Effector memory CD4-positive, alpha-beta T cell (primary cell): ENCODE measurements at places on chromosomes 7 and 10.

- no peak overlapping the region for H3K4me3 ChIP-seq
- H3K27ac ChIP-seq: no peak overlapping the region
- no peaks in the 10 kb centered on the region for H3K4me1 ChIP-seq
- H3K27me3 ChIP-seq: no peaks in the 10 kb centered on the region
Observed at GRCh38 chr7:103996017-103996551, 6.6 kb upstream of the RELN start.

DNA sequence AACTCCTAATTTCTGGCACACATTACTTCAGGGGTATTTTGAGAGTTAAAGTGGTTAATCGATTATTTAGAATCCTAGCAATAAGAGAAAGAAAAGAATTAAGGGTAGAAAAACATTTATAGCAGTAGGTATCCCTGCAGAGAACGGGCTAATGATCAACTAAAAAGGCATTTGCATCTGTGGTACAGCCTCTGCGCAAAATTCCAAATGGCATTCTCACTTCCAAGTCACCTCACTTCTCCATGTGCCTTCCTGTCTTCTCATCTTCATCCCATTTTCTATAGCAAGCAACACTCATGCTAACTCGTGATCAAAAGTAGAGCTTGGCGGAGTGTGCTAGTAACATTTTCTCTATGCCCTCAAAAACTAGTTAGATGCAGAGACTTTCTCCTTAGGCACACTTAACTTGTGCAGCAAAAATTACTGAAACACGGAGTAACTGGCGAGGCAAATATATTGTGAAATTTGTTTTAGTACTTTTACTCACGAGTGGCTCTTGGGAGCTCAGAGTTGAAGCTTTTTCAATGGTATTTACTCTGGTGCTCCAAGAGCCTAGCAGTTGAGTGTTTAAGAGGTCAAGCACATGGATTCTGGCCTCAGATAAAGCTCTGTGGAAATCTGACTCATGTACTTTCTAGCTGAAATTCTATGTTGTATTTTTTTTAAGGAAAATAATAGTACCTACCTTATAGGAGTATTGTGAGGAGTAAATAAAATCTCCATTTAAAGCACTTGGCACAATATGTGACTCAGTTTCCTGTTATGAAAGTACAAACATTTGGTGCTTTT, 65.1 kb downstream of the MET start:
- no peak overlapping the region for H3K27ac ChIP-seq
- H3K4me3 ChIP-seq: no peak overlapping the region
- H3K36me3 ChIP-seq: no peaks in the 10 kb centered on the region
- no peaks in the 10 kb centered on the region for H3K27me3 ChIP-seq
- no peaks in the 10 kb centered on the region for H3K4me1 ChIP-seq

GRCh38 chr7:137081321-137082093, 213.1 kb downstream of the CHRM2 start:
- DNase-seq: no peak
- no peaks in the 10 kb centered on the region for H3K27me3 ChIP-seq
- H3K4me1 ChIP-seq: no peaks in the 10 kb centered on the region
- no peak overlapping the region for H3K27ac ChIP-seq
- no peaks in the 10 kb centered on the region for H3K36me3 ChIP-seq

GRCh38 chr10:121137533-121137932, 286.4 kb downstream of the WDR11 start:
- H3K4me3 ChIP-seq: no peak overlapping the region
- no peaks in the 10 kb centered on the region for H3K27me3 ChIP-seq
- H3K27ac ChIP-seq: no peak overlapping the region

GRCh38 chr7:24715661-24716479, 41.4 kb downstream of the GSDME start:
- no peak overlapping the region for H3K4me3 ChIP-seq
- H3K27me3 ChIP-seq: no peaks in the 10 kb centered on the region
- no peak overlapping the region for H3K27ac ChIP-seq
- no peaks in the 10 kb centered on the region for H3K36me3 ChIP-seq

- H3K27me3 ChIP-seq: no peaks in the 10 kb centered on the region
- DNase-seq: no peak
- no peak overlapping the region for H3K4me3 ChIP-seq
- H3K36me3 ChIP-seq: peaks cover 45% of the 10 kb centered on the region
- H3K4me1 ChIP-seq: no peaks in the 10 kb centered on the region
- no peak overlapping the region for H3K27ac ChIP-seq
Observed at GRCh38 chr7:130867039-130867438, 133.0 kb upstream of the KLF14 start.

- DNase-seq: no peak
- H3K4me1 ChIP-seq: no peaks in the 10 kb centered on the region
- H3K4me3 ChIP-seq: no peak overlapping the region
Observed at GRCh38 chr10:16612115-16612980, 90.7 kb upstream of the C1QL3 start.

GRCh38 chr7:200290-200689, 7.9 kb downstream of the FAM20C start:
- no peaks in the 10 kb centered on the region for H3K4me1 ChIP-seq
- H3K27ac ChIP-seq: no peak overlapping the region
- H3K4me3 ChIP-seq: no peak overlapping the region
- no peak for DNase-seq
- no peaks in the 10 kb centered on the region for H3K27me3 ChIP-seq
- no peaks in the 10 kb centered on the region for H3K36me3 ChIP-seq

DNA sequence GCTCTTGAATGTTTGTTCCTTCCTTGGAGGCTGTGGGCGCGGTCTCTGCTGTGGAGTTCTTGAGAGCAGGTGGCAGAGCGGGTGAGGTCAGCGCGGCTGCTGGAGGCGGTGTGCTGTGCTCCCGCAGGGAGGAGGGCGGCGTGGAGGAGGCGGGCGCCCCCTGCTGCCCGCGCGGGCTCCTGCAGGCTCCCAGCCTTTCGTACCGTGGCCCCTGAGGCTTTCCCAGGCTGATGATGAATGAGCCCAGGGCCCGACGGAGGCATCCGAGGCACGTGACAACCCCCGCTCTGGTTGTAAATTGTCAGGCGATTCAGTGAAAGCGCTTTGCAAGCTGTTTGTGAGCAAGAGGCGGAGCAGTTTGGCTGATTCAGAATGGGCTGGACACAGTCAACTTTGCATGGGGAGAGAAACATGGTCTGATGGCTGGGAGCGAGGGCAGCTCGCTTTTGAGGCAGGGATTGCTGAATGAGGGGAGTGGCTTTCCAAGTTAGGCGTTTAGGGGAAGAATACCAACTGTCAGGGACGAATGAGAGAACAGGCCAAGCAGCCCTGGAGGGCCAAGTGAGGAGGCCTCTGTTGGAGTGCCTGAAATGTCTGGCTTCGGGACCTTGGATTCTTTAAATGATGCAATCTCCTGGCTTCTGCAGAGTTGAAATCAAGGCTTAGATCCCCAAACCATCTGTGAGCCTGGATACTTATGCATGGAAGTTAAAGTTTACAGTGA, 46.6 kb downstream of the CDHR3 start:
- no peak overlapping the region for H3K27ac ChIP-seq
- peaks cover 8% of the 10 kb centered on the region for H3K4me1 ChIP-seq
- H3K27me3 ChIP-seq: no peaks in the 10 kb centered on the region

DNA sequence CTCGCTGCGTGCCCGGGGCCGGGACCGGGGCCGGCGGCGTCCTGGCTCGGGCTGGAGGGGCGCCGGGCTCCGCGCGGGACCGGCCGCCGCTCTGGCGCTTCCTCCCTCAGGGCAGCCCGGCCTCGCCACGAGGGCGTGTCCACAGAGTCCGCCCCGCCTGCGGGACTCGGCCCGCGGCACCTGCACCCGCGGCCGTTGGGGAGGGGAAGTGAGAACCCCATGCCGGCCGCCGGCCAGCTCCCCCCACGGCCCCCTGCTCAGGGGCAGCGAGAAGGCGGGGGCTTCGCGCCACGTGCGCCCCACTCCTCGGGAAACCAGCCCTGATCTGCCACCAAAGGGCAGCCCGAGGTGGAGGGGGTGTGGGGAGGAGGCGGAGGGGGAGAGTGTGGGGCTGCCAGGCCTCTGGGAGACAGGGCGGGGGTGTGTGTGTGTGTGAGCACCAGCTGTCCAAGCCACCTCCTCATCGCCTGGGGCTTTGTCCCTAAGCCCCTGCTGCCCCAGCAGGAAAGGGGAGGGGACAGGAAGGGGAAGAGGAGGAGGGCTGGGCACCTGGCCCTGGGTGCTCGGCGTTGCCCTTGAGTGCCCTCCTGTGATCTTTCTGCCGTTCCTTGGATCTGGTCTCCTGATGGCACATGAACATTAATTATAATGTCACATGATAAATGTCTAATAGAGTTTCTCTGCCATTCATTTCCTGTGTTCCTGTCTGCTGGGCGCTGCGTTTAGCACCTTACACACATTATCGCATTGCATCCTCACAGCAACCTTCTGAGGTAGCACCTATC, at the start of gene PIK3AP1:
TSS of gene PIK3AP1 (minus strand) at position 93 of the 785 bp plus-strand sequence. CDS start 120 bp downstream, outside the sequence.
- H3K4me3 ChIP-seq: peak within 1 kb of the TSS; percentile 79
- no peak for DNase-seq
- H3K27me3 ChIP-seq: no peaks in the 10 kb centered on the region
- peaks cover 9% of the 10 kb centered on the region for H3K4me1 ChIP-seq
- no peaks in the 10 kb centered on the region for H3K36me3 ChIP-seq
- H3K27ac ChIP-seq: peak within 1 kb of the TSS; percentile 32

DNA sequence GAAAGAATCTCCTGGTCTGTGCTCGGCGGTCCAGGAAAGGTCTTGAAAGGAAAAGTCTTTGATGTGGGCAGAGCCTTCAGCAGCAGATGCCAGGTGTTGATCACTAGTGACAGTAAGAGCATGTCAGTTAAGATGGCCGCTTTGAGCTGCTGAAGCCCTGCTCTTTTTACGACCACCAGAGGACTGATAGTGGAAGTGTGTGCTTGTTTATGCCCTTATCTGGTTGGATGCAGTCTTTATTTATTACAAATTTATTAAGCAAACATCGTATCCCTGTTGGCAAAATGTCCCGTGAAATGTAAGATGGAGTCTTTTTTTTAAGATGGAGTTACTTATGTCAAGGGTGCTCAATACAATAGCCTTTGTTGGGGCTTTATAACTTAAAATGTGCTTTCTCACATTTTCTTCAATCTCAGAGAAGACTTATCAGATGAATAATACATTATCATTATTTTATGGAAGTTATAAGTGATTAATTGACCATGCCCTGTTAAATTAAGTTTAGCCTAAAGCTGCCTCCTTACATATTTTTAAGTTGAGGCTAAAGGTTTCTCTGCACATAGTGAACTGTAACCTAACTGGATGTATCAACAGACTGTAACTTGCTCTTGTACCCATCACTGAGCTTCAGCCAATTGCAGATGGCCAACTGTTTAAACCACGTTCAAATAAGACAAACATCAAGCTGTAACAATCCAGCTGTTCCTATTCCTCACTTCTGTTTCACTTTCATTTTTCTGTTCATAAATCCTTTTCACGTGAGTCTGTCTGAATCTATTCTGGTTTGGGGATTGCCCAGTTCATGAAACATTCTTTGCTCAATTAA, 97.4 kb upstream of the PIK3CG start:
- H3K27ac ChIP-seq: no peak overlapping the region
- no peak overlapping the region for H3K4me3 ChIP-seq
- peaks cover 12% of the 10 kb centered on the region for H3K4me1 ChIP-seq
- no peaks in the 10 kb centered on the region for H3K36me3 ChIP-seq
- no peaks in the 10 kb centered on the region for H3K27me3 ChIP-seq

- no peak overlapping the region for H3K27ac ChIP-seq
- no peak overlapping the region for H3K4me3 ChIP-seq
- no peaks in the 10 kb centered on the region for H3K36me3 ChIP-seq
- H3K27me3 ChIP-seq: no peaks in the 10 kb centered on the region
Observed at GRCh38 chr10:90915766-90916075, 5.2 kb downstream of the ANKRD1 start.

GRCh38 chr7:37234334-37234733, 214.3 kb downstream of the ELMO1 start:
- H3K36me3 ChIP-seq: peaks cover 6% of the 10 kb centered on the region
- H3K4me3 ChIP-seq: no peak overlapping the region
- no peak for DNase-seq

GRCh38 chr10:20855398-20856038, 41.6 kb downstream of the NEBL start:
- no peak overlapping the region for H3K4me3 ChIP-seq
- no peak for DNase-seq
- H3K27me3 ChIP-seq: no peaks in the 10 kb centered on the region
- H3K27ac ChIP-seq: no peak overlapping the region
- no peaks in the 10 kb centered on the region for H3K4me1 ChIP-seq

DNA sequence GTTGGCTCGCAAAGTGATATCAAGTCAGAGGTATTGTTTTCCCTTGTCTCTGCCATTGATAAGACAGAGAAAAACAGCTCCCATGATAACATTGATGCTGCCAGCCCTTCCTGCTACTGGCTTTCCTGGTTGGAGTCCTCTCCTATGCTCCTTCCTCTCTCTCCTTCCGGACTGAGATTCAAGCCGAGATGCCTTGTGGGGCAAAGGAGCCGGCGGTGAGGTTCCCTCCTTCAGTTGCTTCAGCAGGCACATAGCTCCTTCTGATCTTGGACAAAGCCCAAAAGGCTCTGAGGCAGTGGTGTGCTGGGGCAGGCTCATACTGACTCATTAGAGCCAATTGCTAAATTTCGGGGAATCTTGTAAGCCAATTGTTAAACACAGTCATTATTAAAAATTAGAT, 8.8 kb upstream of the ZCCHC24 start:
- H3K27me3 ChIP-seq: no peaks in the 10 kb centered on the region
- no peak for DNase-seq
- no peaks in the 10 kb centered on the region for H3K4me1 ChIP-seq
- no peaks in the 10 kb centered on the region for H3K36me3 ChIP-seq

- DNase-seq: no peak
- no peaks in the 10 kb centered on the region for H3K27me3 ChIP-seq
- peaks cover 55% of the 10 kb centered on the region for H3K4me1 ChIP-seq
- H3K4me3 ChIP-seq: peak overlapping the region; percentile 35
- H3K27ac ChIP-seq: peak overlapping the region; percentile 49
Observed at GRCh38 chr10:46092524-46093081, 46.5 kb upstream of the MSMB start.

GRCh38 chr10:1255600-1256431, 199.6 kb downstream of the WDR37 start:
- peaks cover 4% of the 10 kb centered on the region for H3K27me3 ChIP-seq
- H3K36me3 ChIP-seq: no peaks in the 10 kb centered on the region
- H3K27ac ChIP-seq: no peak overlapping the region
- peaks cover 4% of the 10 kb centered on the region for H3K4me1 ChIP-seq
- no peak overlapping the region for H3K4me3 ChIP-seq

DNA sequence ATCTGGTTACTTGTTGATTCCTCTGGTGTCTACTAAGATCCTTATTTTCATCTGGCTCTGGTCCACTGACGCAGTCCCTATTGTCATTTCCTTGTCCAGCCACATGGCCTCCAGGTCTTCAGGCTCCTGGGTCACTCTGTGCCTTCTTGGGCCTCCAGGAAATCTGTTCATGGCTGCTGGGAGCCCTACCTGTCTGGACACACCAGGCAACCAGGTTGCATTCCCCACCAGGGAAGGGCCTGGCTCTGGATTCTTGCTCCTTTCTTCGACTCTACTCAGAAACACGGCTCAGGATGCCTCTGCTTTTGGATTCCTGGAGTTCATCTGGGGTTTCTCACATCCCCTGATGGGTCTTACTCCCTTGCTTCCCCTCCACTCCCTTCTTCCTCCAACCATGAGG, 8.0 kb upstream of the PPIF start:
- no peak overlapping the region for H3K27ac ChIP-seq
- H3K4me1 ChIP-seq: no peaks in the 10 kb centered on the region
- no peaks in the 10 kb centered on the region for H3K27me3 ChIP-seq
- no peak overlapping the region for H3K4me3 ChIP-seq
- no peak for DNase-seq
- H3K36me3 ChIP-seq: no peaks in the 10 kb centered on the region

GRCh38 chr10:7027237-7027912, 383.5 kb downstream of the SFMBT2 start:
- H3K36me3 ChIP-seq: no peaks in the 10 kb centered on the region
- no peak overlapping the region for H3K27ac ChIP-seq
- no peaks in the 10 kb centered on the region for H3K4me1 ChIP-seq

GRCh38 chr7:37601321-37601720, 82.2 kb upstream of the GPR141 start:
- no peak overlapping the region for H3K4me3 ChIP-seq
- no peaks in the 10 kb centered on the region for H3K4me1 ChIP-seq
- no peak for DNase-seq
- H3K36me3 ChIP-seq: no peaks in the 10 kb centered on the region
